ENCODE measurements at places on chromosomes 4 and X. TPM values are rescaled to one million over a fixed set of nuclear protein-coding genes. Genes with fewer than 3 reads are reported as not detected.

The RASL11B gene
- 1.2 TPM for total RNA-seq

The UCHL1 gene
- total RNA-seq = 296 TPM

DNA sequence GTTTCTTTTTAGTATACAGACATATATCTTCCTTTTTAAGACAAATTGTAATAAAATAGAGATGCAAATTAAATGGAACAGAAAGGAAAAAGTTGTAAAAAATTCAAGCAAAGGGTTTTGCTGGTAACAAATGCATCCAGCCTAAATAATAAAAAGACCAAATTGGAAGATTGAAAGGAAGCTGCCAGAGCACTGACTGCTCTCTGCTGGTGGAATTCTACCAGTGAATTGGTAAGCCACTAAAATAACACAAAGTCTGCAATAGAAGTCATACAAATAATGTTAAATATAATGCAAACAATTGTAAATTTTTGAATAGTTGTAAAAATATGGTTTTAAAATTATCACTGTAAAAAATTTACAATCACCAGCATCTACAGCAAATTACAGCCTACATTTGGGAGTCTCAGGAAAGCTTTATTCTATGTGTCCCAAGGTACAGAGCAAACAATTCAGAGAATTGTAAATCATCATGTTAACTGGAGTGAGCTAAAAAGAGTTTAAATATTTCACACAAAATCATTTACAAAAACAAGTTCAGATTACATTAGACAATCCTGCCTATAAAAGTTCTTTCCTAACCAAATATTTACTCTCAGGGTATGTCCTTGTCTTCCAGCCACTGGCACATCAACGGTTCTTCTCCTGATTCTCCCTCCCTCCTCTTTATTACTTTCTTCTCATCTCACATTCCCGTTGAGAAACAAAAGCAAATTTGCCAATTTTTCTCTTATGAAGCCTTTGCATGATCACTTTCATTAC lies 1322.5 kb downstream of the PCDH7 start:
- no peak for DNase-seq

DNA sequence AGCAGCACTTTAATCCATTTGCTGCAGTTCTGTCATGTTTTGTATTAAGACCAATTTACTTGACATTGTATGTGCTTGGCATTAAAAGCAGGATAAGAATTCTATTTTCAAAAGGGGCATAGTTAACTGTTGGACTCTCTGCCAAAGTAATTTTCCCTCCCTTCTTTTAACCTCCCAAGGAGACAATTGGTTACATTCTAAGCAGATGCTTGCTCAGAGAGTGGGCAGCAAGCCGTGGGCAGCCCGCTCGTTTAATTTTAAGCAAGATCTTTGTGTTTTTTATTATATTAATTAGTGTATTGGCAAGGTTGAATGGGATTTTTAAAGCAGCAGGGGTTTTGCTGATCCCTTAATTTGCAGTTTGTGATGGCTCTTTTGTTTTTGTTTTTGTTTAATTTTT lies 37.1 kb upstream of the KLHL8 start:
- DNase-seq = no peak

- no peak for DNase-seq
Observed at GRCh38 chr4:139191373-139191772, 14.4 kb upstream of the ELF2 start.

DNA sequence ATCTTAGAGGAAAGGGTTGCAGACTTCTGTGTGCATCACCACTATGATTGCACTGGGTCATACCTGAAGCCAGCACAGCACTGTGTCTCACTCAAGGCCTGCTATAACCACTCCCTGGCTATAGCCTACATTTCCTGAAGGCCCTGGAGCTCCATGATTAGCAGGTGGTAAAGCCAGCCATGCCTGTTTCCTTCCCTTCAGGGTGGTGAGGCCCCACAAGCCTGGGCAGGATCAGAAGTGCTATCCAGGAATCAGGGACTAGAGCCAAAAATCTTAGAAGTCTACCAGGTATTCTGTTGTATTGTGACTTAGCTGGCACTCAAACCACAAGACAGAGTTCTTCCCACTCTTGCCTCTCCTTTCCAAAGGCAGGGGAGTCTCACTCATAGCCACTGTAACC lies 734.6 kb downstream of the GLUD2 start:
- no peak for DNase-seq
